HS-5 (cell line): ENCODE measurements at places on chromosomes 3 and 15.

DNA sequence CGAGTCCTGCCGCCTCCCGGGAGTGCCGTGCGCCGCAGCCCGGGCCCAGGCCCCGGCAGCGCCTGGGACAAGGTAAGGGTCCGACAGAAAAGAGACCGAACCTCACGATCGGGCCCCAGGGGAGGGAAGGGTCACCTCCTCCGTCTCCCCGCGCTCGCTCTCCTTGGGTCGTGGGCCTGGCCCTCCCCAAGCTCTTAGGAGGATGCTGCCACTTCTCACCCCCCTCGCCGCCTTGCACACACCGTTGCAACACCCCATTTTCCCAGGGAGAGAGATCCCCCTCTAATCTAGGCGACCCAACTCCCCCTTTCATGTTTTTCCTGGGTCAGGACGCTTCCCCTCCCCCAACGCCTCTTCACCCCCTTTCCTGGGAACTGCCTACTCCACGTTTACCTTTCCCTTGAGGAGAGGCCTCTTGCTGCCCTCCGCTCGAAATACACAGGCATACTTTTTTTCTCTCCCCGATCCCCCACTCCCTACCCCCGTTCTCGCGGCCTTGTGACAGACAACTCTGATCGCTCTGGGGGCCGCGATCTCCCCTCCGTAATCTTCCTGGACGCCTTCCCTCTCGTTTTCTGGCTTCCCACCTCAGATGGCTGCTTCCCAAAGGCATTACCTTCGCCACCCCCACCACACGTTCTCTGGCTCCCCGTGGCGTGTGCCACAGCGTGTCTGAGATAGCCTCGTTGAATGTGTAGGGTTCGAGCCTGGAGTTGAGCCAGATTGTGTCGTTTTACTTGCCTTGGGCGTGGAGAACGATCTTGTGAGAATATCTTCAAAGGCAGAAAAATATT, 688 bp downstream of the SETD5 start:
- DNase-seq, result no peak

- DNase-seq, result peak; percentile 43
Observed at GRCh38 chr3:152159328-152159727, 109.4 kb upstream of the MBNL1 start.

GRCh38 chr15:78599189-78599588, 21.6 kb downstream of the CHRNA3 start:
- DNase-seq, result no peak

DNA sequence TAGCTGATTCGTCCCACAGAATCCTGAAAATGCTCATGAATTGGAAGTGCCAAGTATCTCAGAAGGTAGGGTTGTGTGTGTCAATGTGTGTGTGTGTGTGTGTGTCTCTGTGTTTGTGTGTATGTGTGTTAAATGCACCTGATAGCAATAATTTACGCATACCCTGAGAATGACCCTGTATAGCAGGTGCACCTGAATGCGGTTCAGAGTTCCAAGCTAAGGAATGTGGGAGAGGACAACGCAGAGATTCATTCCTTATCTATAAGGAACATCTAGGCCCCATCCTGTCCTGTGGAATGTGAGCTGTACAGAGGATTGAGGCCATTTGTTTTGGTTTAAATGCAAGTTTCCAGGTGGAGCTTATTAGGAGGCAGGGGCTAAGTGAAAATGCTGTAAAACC, 49.1 kb upstream of the NEDD4 start:
- no peak for DNase-seq
